NCI-H2107 (cell line): ENCODE measurements at places on chromosomes 5 and 9.

DNA sequence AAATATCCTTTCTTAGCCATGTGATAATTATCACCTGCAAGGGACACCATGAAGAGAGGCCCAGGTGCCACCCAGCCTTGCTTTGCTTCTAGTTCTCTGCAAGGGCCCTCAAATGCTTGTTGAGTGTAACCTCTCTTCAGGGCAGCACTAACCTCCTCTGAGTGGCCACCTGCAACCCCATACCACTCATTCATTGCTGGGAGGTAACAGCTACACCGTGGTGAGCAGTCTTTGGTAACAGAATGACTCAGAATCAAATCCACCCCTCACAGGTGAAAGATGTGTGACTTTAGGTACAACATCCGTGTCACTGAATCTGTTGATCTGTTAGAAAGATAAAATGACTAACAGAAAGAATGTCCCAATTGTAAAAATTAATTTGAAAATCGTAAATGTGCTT is 365.1 kb upstream of the TRPC7 start:
- no peak for DNase-seq

DNA sequence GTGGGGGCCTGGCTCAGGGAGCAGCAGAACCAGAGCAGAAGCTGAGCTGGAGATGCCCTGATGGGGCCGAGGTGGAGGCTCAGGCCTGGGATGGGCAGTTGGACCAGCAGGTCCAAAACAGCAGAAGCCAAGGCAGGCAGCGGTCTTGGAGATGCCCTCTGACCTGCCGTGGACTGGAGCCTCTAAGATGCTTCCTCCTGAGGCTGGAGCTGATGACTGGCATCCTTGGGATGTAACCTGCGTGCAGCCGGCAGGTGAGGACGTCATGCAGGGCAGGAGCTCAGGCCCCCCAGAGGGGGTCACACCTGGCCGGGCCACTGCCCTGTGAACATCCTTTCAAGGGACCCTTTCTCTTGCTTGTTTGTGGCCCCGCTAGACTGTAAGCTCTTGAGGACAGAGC is 162.0 kb downstream of the RGS3 start:
- no peak for DNase-seq

GRCh38 chr5:72040513-72040912 is 66.8 kb upstream of the MAP1B start:
- DNase-seq = no peak

DNA sequence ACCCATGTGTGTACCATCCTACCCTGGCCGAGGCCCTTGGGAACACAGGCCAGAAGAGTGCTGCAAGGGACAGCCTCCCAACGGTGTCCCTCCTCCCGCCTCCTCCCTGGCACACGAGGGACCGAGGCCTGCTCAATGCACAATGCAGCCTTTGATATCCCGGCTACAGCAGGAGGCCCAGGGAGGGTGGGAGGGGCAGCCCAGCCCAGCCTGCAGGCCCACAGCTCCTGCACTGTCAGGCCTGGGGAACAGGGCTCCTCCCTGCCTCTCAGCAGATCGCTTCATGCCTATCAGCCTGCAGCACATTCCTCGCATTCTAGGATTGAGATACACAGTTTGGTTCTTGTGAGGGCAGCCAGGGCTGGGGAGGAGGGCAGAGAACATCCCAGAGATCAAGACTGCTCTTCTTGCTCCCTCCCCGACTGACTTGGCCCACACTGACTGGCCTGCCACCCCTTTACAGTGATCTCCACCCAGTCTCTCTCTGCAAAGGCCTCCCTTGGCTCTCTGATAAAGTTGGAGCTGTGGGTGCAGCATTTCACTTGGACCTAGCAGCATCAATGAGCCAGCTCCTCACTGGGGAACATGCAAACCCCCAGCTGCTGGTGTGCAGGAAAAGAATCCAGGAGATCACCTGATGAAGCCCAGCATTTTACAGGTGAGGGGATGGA is at the start of gene SH3TC2:
Gene SH3TC2 (minus strand): TSS at position 46 of the 671 bp plus-strand sequence. CDS start 40 bp downstream, at position 6.
- DNase-seq = no peak

- DNase-seq = no peak
Measured at GRCh38 chr9:93669116-93669957, 93.0 kb downstream of the PHF2 start.

GRCh38 chr9:98364086-98364485 is 108.6 kb upstream of the TBC1D2 start:
- no peak for DNase-seq

DNA sequence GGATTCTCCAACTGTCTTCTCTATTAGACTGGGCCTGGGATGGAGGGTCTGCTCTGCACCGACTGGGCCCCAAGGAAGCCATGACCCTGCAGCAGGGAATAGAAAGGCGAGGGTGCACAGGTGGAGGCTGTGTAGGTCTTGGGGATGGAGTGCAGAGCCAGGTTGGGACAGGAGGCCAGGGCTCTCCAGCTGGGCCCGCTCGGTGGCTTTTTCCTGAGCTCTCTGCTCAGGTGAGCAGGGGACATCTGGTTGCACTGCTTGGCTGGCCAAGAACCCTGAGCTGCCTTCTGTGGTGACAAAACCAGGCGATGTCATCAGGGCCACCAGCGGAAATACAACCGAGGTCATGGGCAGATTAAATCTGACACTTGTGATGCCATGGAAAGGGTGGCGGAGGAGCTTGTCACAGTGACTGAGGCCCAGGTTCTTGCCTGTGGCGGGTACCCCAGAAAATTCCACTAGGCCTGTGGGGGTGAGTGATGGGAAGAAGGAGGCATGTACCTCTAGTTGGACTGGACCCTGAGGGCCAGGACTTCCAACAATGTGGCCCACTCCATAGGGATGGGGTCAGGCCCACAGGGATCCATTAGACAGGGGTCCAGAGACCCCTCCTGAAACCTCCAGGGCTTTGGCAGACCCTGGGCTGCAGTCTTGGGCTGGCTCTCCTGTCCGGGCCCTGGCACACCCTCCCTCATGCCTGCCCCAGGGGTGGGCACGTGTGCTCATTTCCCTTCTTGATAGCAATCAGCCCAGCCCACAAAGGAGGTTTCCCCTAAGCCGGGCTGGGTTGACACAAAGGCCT is 4.4 kb upstream of the IL3 start:
- no peak for DNase-seq

DNA sequence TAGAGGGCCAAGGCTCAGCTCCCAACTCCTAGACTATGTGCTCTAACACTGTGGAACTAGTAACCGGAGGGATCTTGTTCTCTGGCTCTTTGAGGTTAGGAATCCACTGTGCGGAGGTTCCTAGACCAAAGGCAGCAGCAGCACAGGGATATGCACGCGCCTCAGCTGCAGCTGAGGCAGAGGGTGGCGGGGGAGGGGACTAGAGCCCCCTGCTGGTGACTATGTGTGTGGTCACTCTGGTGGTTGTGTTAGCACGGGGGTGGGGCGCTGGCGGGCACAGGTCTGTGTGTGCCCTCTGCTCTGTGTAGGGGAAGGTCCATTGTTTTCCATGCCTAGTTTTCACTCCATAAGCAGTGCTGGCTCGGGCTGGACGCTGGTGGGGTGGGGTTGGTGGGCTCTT is 458.0 kb upstream of the IZUMO3 start:
- DNase-seq = no peak

GRCh38 chr5:79853676-79854418 is 137.2 kb downstream of the MTX3 start:
- no peak for DNase-seq

DNA sequence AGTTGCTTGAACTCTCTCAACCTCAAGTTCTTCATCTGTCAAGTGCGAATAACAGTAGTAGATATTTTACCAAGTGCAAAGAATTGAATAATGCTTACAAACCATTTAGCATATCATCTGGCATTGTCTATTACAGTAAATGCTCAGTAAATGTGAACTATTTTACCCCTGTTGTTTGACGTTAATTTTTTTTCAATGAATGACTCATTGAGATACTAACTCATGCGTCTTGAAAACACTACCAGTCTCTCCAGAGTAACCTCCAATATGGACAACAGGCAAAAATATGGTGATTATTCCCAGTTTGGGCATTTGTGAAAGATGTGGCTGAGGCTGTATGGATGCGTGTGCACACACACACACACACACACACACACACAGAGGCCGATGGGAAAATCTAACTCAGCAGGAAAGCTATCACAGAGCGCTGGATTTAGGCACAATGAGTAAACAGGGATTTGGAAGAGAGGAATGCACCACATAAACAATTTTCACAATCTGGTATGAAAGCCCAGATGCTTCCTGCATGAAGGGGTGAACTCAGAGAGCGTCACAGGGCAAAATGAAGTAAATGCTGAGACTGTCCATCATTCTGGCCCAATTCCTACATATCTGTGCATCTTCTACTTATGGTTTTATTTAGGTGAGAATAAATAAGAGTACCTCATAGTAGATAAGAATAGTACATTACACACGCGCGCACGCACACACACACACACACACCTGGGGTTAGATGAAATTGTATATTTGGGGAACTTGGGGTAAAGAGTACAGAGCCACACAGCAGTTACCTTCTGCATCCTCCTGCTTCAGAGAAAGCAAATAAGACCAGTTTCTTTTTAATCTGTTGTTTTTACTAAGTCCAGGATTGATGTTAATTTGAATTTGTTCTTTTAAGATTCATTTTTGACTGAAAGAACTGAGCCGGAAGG is 128.7 kb downstream of the PALM2AKAP2 start:
- no peak for DNase-seq

GRCh38 chr5:111321376-111321775 is 97.2 kb downstream of the CAMK4 start:
- no peak for DNase-seq

DNA sequence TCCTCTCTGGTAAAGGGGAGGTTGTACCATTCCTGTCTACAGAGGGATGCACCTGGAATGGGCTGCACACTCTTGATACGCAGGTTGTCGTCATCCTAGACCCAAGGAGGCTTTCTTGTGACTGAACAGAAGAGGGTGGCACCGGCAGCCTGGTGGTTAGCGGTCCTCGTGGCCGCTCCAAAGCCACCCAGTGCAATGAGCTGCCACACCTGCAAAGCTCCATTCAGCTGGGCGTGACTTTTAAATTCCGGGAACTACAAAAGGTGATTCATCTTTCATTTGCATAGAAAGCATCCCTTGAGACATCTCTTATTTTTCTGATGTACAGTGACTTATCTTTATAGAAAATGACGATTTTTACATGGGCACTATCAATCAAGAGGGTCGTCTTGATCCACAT is 286.1 kb upstream of the IRX1 start:
- DNase-seq = no peak
